Mesenteric fat pad (tissue), 1 donor: ENCODE measurements at places on chromosomes 13 and 19. TPM values are rescaled to one million over a fixed set of nuclear protein-coding genes. Genes with fewer than 3 reads are reported as not detected.
A peak's percentile ranks its signal among the peaks of the same experiment; 100 is the strongest.

GDF15 gene
- total RNA-seq: 5.9 TPM

SLC6A16 gene
- 3.1 TPM for total RNA-seq

C1QTNF9 gene
- 1.0 TPM for total RNA-seq

TSKS gene
- total RNA-seq: 1.0 TPM

ZNF554 gene
- total RNA-seq: 2.6 TPM

SUGP2 gene
- total RNA-seq: 58.8 TPM

KIR3DL2 gene
- total RNA-seq: not detected

TUBB4A gene
- 0.48 TPM for total RNA-seq

GRCh38 chr13:40528881-40529280 lies 137.6 kb downstream of the FOXO1 start:
- no peak for DNase-seq

DNA sequence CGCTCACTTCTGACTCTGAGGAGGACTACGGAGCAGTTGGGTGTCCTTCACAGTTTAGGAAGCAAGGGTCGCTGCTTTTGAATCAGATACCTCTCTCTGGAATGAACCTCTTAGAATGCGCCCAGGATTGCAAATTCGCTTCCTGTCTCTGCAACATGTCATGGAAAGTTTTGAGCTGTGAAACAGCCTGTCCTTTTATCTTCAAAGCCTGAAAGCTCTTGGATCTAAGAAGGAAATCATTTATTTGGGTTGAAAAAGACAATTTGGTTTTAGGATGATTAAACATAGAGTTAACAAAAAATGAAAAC lies 134.1 kb downstream of the KATNAL1 start:
- DNase-seq: no peak

DNA sequence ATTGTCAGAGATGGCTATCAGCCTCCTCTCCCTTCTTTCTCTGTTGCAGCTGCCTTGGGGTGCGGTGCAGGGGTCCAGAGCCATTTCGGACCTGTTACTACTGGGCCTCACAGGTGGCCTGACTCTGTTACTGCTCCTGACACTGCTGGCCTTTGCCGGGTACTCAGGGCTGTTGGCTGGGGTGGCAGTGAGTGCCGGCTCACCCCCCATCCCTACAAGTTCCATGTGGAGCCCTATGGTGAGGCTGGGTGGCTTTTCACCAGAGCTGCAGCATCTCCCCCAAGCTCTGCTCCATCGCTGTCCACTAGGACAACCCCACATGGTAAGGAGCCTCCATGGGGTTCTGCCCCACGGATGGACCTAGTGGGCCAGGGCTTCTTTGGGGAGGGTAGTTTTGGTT lies 13.7 kb upstream of the ZNF492 start:
- no peak for DNase-seq

DNA sequence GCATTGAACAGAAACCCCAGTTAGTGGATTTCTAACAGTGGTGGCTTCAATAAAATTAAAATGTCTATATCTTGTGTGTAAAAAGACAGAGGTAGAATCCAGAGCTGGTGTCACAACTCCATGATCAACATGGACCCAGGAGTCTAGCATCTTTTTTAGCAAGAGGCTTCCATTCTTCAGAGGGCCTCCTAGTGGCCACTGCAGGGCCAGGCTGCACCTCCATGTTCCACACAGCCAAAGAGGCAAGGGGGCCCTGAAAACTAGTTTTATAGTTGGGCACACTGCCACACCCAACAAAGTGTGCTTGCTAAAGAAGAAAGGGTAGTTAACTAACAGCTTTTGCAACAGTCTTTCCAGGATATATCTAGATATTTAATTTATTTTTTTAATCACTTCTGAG lies 12.9 kb downstream of the N4BP2L1 start:
- no peak for DNase-seq

DNA sequence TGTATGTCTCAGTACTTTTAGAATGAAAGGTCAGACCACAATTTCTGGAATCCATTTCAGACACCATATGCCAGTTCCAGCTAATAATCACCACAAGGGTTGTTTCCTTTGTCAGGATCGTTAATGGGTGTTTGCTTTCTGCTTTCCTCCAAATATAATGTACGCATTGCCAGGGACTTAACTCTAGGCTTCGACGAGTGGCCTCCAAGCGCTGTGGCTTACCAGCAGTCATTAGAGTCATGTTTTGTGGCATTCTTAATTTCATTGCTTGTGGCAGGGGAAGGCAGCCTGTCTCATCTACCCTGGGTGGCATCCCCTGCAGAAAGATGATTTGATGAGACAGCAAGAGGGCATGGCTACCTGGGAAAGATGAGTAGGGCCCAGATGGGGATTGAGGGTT lies 22.5 kb downstream of the SAFB start:
- peak; percentile 60 for DNase-seq

GRCh38 chr13:22938576-22938975 lies 242.2 kb upstream of the SGCG start:
- DNase-seq: no peak

DNA sequence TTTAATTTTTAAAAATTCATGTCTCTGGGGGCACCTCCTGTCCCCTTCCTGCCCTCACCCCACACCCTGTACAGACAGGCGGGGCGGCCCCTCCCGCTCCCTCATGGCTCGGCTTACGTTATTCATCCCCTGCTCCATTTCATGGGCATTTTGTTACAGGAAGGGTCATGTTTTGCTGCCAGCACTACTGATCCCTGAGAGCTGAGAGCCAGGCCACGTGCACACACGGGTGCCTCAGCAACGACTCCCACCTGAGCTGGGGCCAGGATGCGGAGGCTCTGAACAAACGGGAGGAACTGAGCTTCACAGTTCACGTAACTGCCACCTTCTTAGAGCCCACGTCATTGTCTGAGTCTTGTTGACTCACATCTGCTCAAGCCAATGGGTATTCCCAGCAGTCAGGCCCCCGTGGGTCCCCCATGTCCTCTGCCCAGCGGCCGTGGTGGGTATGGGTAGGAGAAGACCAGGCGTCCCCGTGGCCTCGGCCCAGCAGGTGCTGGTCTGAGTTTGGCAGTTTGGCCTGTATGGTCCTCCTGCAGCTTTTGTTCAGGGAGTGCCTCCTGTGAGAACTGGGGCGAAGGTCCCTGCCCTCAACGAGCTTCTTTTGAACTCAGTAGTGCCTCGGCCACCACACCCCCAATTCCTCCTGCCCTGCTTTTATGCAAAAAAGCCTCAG lies 16.4 kb upstream of the TMEM255B start:
- DNase-seq: no peak

DNA sequence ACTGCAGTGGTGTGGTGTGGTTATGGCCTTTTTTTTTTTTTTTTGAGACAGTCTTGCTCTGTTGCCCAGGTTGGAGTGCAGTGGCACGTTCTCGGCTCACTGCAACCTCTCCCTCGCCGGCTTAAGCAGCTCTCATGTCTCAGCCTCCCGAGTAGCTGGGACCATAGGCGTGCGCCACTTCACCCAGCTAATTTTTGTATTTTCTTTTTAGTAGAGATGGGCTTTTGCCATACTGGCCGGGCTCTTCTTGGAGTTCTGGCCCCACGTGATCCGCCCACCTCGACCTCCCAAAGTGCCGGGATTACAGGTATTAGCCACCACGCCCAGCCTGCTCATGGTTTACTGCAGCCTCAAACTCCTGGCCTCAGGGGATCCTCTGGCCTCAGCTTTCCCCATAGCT lies 7.0 kb downstream of the PDCD2L start:
- peak; percentile 62 for DNase-seq

GRCh38 chr19:6108721-6109633 lies 1.3 kb downstream of the RFX2 start:
- DNase-seq: no peak

- no peak for DNase-seq
These were observed 175.8 kb downstream of the TDRD3 start for GRCh38 chr13:60572855-60573254.

DNA sequence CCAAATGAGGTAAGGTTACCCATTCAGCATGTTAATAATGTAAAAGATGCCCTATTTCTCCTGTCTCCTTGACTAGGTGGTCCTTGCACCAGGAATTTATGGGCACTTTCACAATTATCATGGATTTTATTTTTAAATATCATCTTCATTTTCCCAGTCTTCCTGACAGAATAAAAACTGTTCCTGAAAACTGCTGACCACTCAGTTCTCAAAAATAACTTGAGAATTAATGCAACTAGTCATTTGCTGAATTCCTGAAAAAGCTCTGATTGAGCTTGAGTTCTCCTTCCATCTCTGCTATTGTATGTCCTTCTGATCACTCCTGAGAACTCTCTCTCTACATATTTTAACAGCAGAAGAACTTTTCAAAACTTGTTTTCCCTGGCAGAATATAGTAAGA lies 55.0 kb downstream of the DCLK1 start:
- DNase-seq: no peak

- no peak for DNase-seq
These were observed 6.6 kb upstream of the DHDH start for GRCh38 chr19:48926909-48927308.

- no peak for DNase-seq
These were observed 10.0 kb downstream of the DPF1 start for GRCh38 chr19:38213911-38214625.

DNA sequence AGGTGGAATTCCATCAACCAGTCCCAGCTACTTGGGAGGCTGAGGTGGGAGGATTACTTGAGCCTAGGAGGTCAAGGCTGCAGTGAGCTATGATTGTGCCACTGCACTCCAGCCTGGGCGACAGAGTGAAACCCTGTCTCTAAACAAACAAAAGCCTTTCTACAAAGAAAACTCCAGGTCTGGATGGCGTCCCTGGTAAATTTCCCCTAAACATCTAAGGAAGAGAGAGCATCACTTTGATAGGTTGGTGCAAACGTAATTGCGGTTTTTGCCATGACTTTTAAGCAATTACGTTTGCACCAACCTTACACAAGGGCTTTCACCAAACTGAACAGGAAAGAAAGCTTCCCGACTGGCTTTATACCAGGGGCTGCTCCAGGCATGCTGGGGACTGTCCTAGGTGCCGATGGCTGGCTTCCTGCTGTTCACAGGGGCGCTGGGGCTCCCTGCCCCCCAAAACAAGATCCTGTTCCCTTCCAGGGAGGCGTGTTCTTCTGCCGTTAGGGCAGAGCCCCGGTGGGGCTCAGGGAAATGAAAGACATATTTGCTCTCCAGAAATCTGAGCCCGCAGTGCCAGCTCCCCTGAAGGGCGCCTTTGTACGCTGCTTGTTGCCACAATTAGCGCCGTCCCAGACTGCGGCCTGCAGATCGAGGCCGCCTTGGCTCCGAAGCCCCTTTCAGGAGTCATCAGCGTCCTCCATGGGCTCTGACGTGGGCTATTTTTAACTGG lies 38.7 kb upstream of the KLF2 start:
- no peak for DNase-seq

DNA sequence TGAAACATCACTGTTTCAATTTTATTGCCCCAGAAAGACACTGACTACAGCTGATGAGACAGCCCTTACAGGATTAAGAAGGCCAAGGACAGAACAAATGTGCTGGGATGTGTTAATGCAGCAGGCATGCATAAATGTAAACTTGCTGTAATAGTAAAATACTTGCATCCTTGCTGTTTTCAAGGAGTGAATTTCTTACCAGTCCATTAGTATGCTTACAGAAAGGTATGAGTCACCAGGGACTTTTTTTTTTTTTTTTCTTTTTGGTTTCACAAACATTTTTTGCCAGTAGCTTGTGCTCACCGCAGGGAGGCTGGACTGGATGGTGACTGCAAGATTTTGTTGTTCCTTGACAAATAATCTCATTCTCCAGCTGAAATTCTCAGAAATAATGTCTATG lies 55.1 kb downstream of the GPR180 start:
- no peak for DNase-seq

DNA sequence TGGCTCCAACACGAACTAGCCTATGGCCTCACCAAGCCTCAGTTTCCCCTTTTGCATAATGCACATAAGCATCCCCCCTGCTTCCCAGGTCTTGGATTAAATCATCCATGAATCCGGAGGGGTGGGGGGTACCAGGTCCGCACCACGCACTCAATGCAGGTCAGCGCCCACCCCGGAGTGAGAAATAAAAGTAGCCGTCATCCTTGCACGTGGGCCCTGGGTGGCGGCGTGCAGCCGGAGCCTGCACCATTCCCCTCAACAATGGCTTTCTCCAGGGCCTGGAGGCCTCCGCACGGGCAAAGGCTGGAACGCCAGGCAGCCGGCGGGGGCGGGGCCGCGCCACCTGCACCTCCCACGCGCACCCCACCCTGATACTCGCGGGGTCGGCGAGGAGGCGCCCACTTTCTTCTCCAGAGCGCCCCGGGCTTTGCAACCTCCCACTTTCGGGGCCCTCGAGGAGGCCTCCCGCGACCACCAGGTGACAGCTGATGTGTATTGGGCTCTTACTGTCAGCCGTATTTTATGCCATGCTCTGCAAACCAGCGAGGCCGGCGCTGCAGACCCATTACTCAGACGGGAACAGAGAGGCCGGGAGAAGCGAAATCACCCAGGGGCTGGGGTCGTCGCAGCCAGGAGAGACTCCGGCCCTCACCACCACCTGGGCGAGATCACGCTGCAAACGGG lies 767 bp upstream of the GADD45B start:
- no peak for DNase-seq

- no peak for DNase-seq
These were observed 24.6 kb downstream of the TPT1 start for GRCh38 chr13:45316338-45316737.

GRCh38 chr13:102642475-102642874 lies 45.7 kb downstream of the TPP2 start:
- no peak for DNase-seq

GRCh38 chr19:35000647-35001501 lies 751 bp downstream of the GRAMD1A start:
- peak; percentile 88 for DNase-seq

DNA sequence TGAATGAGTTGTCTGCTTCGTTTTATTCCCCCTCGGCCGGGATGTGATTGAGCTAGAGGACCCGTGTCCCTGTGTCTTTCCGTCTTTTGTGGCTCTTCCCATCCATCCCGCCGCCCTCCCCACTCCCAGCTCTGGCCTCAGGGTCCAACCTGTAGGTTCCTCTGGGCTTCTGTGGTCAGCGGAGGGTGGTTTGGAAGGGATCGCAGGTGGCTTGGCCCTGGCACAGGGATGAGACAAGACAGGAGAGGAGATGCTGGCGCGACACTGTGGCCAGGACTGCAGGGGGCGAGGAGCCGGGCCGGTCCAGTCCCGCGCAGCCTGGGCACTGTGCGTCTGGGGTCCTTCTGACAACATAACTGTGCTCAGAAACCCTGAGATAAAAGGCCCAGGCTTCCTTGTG lies 2.0 kb downstream of the EVI5L start:
- no peak for DNase-seq
